ENCODE measurements at places on chromosomes 13 and 19. TPM values are rescaled to one million over a fixed set of nuclear protein-coding genes. Genes with fewer than 3 reads are reported as not detected.
A peak's percentile ranks its signal among the peaks of the same experiment; 100 is the strongest.

- H3K27me3 ChIP-seq = no peaks in the 10 kb centered on the region
- peak; percentile 85 for DNase-seq
- peaks cover 33% of the 10 kb centered on the region for H3K4me1 ChIP-seq
- peak overlapping the region; percentile 67 for H3K4me3 ChIP-seq
- no peaks in the 10 kb centered on the region for H3K36me3 ChIP-seq
Measured at GRCh38 chr19:19490214-19490968, 25.0 kb downstream of the TSSK6 start.

Gene ZNF225
- total RNA-seq = 6.9 TPM

DNA sequence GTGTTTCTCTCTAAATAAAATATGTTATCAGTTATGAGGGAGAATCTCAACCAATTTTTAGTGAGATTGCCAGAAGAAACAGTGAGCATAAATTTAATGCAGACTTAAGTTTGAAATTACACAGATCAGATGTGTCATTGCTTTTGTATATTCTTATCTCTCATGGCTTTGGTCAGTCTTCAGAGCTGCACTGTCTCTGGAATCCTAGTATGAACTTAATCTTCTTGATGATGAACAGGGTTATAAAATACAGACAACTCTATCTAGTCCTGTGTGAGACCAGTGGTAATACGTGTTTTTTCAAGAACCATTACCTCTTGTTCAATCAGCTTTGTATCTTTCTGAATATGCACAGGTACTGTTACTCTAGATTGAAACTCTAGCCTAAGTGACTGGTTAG is 528.0 kb downstream of the DACH1 start:
- DNase-seq = no peak
- no peak overlapping the region for H3K4me3 ChIP-seq
- H3K27me3 ChIP-seq = no peaks in the 10 kb centered on the region
- H3K27ac ChIP-seq = no peak overlapping the region
- peaks cover 3% of the 10 kb centered on the region for H3K36me3 ChIP-seq
- H3K4me1 ChIP-seq = no peaks in the 10 kb centered on the region

DNA sequence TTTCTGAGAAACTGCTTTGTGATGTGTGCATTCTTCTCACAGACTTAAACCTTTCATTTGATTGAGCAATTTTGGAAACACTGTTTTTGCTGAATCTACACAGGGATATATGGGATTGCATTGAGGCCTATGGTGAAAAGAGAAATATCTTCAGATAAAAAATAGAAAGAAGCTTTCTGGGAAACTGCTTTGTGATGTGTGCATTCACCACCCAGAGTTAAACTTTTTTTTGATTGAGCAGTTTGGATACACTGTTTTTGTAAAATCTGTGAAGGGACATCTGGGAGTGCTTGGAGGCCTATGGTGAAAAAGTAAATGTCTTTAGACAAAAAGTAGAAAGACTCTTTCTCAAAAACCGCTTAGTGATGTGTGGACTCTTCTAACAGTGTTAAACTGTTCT is 1683.8 kb downstream of the UQCRFS1 start:
- no peak overlapping the region for H3K4me3 ChIP-seq
- no peaks in the 10 kb centered on the region for H3K27me3 ChIP-seq
- DNase-seq = no peak
- H3K36me3 ChIP-seq = peaks cover 6% of the 10 kb centered on the region
- no peak overlapping the region for H3K27ac ChIP-seq

DNA sequence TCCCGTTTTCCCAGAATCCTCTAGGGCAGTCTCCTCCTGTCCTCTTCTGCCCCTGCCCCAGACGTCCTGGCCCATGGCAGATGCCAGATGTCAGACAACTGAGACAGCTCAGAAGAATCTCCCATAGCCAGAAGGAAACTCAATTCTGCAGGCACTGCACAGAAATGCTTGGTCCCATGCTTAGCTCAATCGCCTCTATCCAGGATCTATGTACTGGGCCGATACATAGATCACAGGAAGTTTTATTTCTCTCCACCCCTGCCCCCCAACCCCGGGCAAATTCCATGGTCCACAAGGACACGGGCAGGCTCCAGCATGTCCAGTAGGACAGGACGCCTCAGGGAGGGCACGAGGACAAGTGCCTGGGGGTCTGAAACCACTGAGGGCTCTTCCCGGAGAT is 4.8 kb downstream of the MBD3 start:
- H3K36me3 ChIP-seq = peaks cover 16% of the 10 kb centered on the region
- peaks cover 24% of the 10 kb centered on the region for H3K4me1 ChIP-seq
- peak overlapping the region; percentile 82 for H3K4me3 ChIP-seq

- H3K4me1 ChIP-seq = no peaks in the 10 kb centered on the region
- no peaks in the 10 kb centered on the region for H3K36me3 ChIP-seq
- no peak for DNase-seq
- H3K27me3 ChIP-seq = peaks cover 31% of the 10 kb centered on the region
- H3K27ac ChIP-seq = no peak overlapping the region
Measured at GRCh38 chr19:50713556-50714236, 5.9 kb downstream of the SHANK1 start.

DNA sequence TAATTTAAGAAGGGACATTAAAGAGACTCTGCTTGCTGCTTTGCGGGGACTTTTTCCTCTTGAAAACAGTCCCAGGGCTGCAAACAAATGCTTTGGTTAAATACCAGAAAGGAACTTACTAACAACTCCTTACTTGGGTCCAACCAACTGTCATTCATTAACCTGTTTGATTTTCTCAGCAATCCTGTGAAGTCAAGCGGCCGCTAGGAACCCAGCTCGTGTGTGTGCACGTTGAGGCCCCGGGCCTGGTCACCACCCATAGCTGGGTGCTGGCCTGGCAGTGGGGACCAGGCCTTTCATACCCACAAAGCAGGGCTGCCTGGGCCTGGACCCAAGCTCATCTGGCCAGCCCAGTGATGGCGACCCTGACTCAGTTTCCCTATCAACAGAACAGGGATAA is 50.7 kb downstream of the C1QTNF9 start:
- H3K27me3 ChIP-seq = no peaks in the 10 kb centered on the region
- no peak overlapping the region for H3K27ac ChIP-seq
- no peaks in the 10 kb centered on the region for H3K4me1 ChIP-seq
- H3K36me3 ChIP-seq = no peaks in the 10 kb centered on the region
- no peak overlapping the region for H3K4me3 ChIP-seq
- no peak for DNase-seq

- no peak overlapping the region for H3K4me3 ChIP-seq
- no peaks in the 10 kb centered on the region for H3K4me1 ChIP-seq
- H3K27ac ChIP-seq = no peak overlapping the region
- no peak for DNase-seq
- H3K36me3 ChIP-seq = peaks cover 8% of the 10 kb centered on the region
Measured at GRCh38 chr19:17058236-17058635, 17.0 kb downstream of the HAUS8 start.

GRCh38 chr19:4979211-4979807 is 10.4 kb downstream of the KDM4B start:
- no peaks in the 10 kb centered on the region for H3K27me3 ChIP-seq
- no peak overlapping the region for H3K4me3 ChIP-seq
- H3K36me3 ChIP-seq = no peaks in the 10 kb centered on the region
- DNase-seq = no peak

Gene PSPN
- total RNA-seq = 4.4 TPM

- peaks cover 11% of the 10 kb centered on the region for H3K36me3 ChIP-seq
- H3K4me1 ChIP-seq = no peaks in the 10 kb centered on the region
- no peak for DNase-seq
- no peaks in the 10 kb centered on the region for H3K27me3 ChIP-seq
- no peak overlapping the region for H3K27ac ChIP-seq
- H3K4me3 ChIP-seq = no peak overlapping the region
Measured at GRCh38 chr19:13993590-13994300, 12.4 kb downstream of the RFX1 start.

DNA sequence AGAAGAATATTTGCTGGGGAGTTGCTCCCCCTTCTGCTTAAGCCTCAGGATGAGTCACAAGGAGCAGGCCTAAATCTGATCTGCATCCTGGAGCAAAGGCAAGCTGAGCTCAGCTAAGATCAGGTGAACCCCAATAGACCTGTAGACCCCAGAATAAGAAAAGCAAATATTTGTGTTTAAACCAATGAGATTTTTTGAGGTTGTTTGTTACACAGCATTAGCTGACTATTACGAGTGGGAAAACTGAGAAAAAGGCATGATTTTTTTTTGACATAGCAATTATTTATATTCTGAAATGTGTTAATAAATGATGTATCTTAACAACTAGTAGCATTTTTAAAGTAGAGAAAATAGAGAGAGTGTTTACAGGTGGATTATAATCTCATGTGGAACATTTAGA is 45.1 kb downstream of the ADGRE3 start:
- H3K4me3 ChIP-seq = no peak overlapping the region
- DNase-seq = no peak
- H3K27ac ChIP-seq = no peak overlapping the region
- H3K4me1 ChIP-seq = no peaks in the 10 kb centered on the region

GRCh38 chr13:51861723-51862300 is at the start of gene CCDC70:
Gene CCDC70, plus strand, starts transcription at chr13:51861969. Its CDS starts 3,443 bp downstream, at chr13:51865412.
- DNase-seq = no peak
- H3K4me1 ChIP-seq = peaks cover 9% of the 10 kb centered on the region
- H3K4me3 ChIP-seq = no peak within 1 kb of the TSS
- H3K27me3 ChIP-seq = peaks cover 18% of the 10 kb centered on the region
- no peaks in the 10 kb centered on the region for H3K36me3 ChIP-seq

DNA sequence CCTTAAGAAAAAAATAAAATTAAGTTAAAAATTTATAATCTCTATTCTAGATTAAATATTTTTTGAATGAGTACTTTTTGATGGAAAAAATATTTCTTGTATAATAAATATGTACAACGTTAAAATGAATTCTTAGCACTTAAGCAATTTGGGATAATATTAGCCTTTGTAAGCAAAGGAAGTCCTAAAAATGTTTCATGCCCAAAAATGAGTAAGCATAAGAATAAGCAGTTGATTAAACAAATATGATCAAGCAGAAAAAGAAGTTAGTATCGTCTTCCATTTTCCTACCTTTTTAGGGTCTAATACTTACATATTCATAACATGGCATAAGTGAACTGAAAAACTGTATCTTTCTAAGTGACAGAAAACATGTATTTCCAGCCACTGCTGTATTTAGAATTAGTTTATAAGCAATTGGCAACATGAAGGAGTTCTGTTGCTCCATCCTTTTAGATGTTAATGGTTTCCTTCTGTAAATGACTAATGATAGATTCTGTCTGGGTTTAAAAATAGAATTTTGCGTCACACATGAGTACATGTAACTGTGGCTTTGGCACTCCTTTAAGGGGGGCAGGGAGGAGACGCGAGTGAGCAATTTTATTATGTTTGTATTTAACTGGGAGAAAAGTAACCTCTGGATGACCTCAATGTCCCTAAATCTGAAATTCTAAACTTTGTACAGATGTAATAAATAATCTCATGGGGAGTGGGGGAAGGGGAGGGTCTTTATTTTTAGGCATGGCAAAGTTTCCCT is 237.4 kb downstream of the RGCC start:
- H3K4me1 ChIP-seq = peaks cover 14% of the 10 kb centered on the region
- H3K4me3 ChIP-seq = no peak overlapping the region
- H3K27ac ChIP-seq = no peak overlapping the region
- DNase-seq = no peak
- no peaks in the 10 kb centered on the region for H3K27me3 ChIP-seq
- H3K36me3 ChIP-seq = peaks cover 8% of the 10 kb centered on the region

DNA sequence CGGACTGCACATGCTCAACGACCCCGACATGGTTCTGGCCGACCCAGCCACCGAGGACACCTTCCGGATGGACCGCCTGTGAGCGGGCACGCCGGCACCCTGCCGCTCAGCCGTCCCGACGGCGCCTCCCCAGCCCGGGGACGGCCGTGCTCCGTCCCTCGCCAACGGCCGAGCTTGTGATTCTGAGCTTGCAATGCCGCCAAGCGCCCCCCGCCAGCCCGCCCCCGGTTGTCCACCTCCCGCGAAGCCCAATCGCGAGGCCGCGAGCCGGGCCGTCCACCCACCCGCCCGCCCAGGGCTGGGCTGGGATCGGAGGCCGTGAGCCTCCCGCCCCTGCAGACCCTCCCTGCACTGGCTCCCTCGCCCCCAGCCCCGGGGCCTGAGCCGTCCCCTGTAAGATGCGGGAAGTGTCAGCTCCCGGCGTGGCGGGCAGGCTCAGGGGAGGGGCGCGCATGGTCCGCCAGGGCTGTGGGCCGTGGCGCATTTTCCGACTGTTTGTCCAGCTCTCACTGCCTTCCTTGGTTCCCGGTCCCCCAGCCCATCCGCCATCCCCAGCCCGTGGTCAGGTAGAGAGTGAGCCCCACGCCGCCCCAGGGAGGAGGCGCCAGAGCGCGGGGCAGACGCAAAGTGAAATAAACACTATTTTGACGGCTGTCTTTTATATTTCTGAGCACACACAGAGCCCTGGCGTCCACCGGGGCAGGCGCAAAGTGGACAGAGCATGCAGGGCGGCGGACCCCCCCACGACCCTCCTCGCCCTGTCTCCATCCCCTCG is 13.6 kb downstream of the COMP start:
- peaks cover 47% of the 10 kb centered on the region for H3K27me3 ChIP-seq
- no peaks in the 10 kb centered on the region for H3K36me3 ChIP-seq
- no peak overlapping the region for H3K27ac ChIP-seq
- H3K4me1 ChIP-seq = no peaks in the 10 kb centered on the region

GRCh38 chr13:29753618-29754472 is 96.6 kb downstream of the UBL3 start:
- H3K36me3 ChIP-seq = no peaks in the 10 kb centered on the region
- no peaks in the 10 kb centered on the region for H3K27me3 ChIP-seq
- DNase-seq = no peak
- no peak overlapping the region for H3K4me3 ChIP-seq

Gene COMP
- total RNA-seq = not detected

Gene S1PR2
- total RNA-seq = 26.3 TPM

Gene ZNF285
- total RNA-seq = 9.2 TPM
